Thymus (tissue), 14 donors: ENCODE measurements at places on chromosomes 7 and 10.

DNA sequence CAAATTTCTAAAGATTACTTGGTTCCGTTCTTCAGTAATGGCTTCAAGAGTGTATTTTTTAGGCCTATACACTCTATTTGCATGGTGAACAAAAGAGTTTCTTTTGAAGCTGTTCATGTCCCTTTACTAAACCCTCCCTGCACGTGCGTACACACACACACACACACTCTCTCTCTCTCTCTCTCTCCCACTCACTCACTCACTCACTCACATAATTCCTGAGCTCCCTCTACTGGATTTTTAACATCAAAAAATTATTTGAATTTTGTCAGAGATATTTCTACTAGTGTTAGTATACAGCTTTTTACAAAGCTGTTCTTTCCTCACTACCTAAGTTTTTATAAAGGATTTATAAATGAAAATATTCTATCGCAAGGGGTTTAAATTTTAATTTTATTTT lies 85.9 kb downstream of the UBE3C start:
- H3K4me3 ChIP-seq = no peak overlapping the region
- no peaks in the 10 kb centered on the region for H3K27me3 ChIP-seq
- H3K4me1 ChIP-seq = no peaks in the 10 kb centered on the region
- H3K27ac ChIP-seq = no peak overlapping the region
- peaks cover 34% of the 10 kb centered on the region for H3K36me3 ChIP-seq

DNA sequence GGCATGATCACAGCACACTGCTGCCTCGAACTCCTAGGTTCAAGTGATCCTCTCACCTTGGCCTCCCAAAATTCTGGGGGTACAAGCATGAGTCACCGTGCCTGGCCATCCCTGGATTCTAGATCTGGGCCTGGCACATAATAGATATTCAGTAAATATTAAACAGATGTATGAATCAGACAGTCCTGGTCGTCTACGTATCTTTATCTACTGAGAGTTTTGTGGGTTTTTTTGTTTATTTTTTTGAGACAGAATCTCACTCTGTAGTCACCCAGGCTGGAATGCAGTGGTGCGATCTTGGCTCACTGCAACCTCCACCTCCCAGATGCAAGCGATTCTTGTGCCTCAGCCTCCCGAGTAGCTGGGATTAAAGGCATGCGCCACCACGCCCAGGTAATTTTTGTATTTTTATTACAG lies 24.3 kb upstream of the ITGB1 start:
- no peaks in the 10 kb centered on the region for H3K27me3 ChIP-seq
- H3K4me1 ChIP-seq = peaks cover 17% of the 10 kb centered on the region
- peak overlapping the region; percentile 80 for H3K27ac ChIP-seq
- H3K36me3 ChIP-seq = no peaks in the 10 kb centered on the region
- no peak overlapping the region for H3K4me3 ChIP-seq

DNA sequence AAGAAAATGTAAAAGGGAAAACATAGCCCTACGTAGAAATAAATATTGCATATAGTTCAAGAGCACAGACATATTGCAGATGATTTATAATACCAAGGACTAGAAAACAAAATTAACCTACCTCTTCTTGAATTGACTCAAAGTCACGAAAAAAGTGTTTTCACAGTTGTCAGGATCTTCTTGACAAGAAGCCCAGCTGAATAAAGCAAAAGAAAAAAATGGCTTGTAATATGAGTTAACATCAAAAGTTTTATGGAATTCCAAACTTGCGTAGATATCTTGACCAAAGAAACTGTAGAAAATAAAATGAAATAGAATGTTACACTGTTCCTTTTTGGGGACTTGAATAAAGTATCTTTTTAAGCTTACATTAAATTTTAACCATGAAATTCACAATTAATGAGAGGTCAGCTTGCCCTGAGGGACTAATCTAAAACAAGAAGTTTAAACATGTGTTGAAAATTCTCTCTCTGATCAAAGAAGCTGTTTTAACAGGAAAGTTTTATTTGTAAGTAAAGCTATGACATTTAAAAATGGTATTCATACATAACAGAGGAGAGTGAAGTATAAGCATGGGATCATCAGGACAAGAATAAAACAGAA lies 133.1 kb upstream of the SEMA3C start:
- H3K27ac ChIP-seq = no peak overlapping the region
- no peak overlapping the region for H3K4me3 ChIP-seq
- DNase-seq = no peak

DNA sequence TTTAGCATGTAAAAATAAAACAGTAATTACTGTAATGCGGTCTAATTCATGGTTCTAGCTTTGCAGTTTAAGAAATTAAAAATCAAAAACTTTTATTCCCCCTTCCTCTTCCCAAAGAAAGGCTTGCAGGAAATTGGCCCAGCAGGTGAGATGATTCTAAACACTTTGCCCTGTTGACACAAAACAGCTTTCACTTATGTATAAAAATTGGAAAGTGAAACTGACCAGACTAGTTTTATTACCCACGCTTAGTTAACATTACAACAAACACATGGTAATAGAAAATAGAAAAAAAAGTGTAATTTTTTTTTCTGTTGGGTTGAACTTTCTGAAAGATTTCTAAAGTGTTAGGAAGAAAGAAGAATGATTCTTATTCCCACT lies 1.2 kb upstream of the CCDC6 start:
- peak overlapping the region; percentile 90 for H3K4me3 ChIP-seq
- no peaks in the 10 kb centered on the region for H3K27me3 ChIP-seq
- DNase-seq = no peak
- H3K27ac ChIP-seq = peak overlapping the region; percentile 95
- H3K4me1 ChIP-seq = peaks cover 23% of the 10 kb centered on the region

GRCh38 chr10:59513558-59513957 lies 151.2 kb upstream of the FAM13C start:
- no peak for DNase-seq
- H3K36me3 ChIP-seq = no peaks in the 10 kb centered on the region
- H3K27ac ChIP-seq = no peak overlapping the region
- H3K27me3 ChIP-seq = no peaks in the 10 kb centered on the region

GRCh38 chr7:34406848-34407530 lies 251.0 kb upstream of the NPSR1 start:
- no peaks in the 10 kb centered on the region for H3K27me3 ChIP-seq
- no peak overlapping the region for H3K4me3 ChIP-seq
- no peak overlapping the region for H3K27ac ChIP-seq
- no peaks in the 10 kb centered on the region for H3K4me1 ChIP-seq
- no peaks in the 10 kb centered on the region for H3K36me3 ChIP-seq

DNA sequence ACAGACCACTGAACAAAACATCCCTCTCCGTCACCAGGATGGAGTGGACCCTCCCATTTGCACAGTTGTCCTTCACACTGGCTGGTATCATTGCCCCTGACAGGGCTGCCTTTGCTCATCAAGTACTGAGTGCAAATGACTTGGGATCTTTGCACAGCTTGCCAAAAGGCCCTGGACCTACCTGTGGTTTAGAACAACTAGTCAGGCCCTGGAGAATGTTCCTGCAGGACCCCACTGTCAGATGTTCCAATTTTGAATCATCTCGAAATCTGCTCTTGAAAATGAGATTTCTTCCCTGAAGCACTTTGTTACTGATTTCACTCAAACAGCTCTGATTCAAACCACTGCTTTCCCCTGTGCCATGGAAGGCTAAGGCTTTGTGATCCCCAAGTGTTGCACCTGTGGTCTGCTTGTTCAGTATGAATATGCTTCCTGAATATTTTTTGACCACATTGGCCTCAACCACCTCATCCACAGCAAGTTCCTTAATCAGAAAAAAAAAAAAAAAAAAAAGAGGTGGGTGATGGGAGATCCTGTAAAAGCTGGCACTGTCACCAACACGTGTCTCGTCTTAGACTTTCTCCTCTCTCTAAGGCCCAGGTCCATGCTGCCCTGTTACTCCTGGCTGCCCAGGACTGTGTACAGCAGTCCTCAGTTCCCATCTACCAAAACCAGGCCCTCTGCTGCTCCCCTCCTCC lies 2.7 kb upstream of the AOAH start:
- no peak for DNase-seq
- H3K27ac ChIP-seq = no peak overlapping the region
- no peaks in the 10 kb centered on the region for H3K27me3 ChIP-seq
- no peaks in the 10 kb centered on the region for H3K36me3 ChIP-seq
- no peak overlapping the region for H3K4me3 ChIP-seq

GRCh38 chr7:65927489-65928448 lies 54.2 kb downstream of the GUSB start:
- H3K27me3 ChIP-seq = no peaks in the 10 kb centered on the region
- no peaks in the 10 kb centered on the region for H3K4me1 ChIP-seq
- no peak overlapping the region for H3K4me3 ChIP-seq
- H3K27ac ChIP-seq = no peak overlapping the region
- DNase-seq = no peak

- H3K4me1 ChIP-seq = peaks cover 43% of the 10 kb centered on the region
- H3K4me3 ChIP-seq = no peak overlapping the region
- no peak for DNase-seq
- no peaks in the 10 kb centered on the region for H3K36me3 ChIP-seq
These were observed 234.7 kb downstream of the CAMK1D start for GRCh38 chr10:12583891-12584595.

- no peaks in the 10 kb centered on the region for H3K27me3 ChIP-seq
- H3K27ac ChIP-seq = no peak overlapping the region
- no peaks in the 10 kb centered on the region for H3K4me1 ChIP-seq
- H3K36me3 ChIP-seq = peaks cover 6% of the 10 kb centered on the region
- H3K4me3 ChIP-seq = no peak overlapping the region
These were observed 50.5 kb downstream of the PRF1 start for GRCh38 chr10:70551971-70552422.

GRCh38 chr7:35399840-35400239 lies 145.9 kb upstream of the TBX20 start:
- H3K4me1 ChIP-seq = no peaks in the 10 kb centered on the region
- no peaks in the 10 kb centered on the region for H3K27me3 ChIP-seq
- DNase-seq = no peak
- no peaks in the 10 kb centered on the region for H3K36me3 ChIP-seq

GRCh38 chr7:2071133-2071832 lies 161.5 kb downstream of the MAD1L1 start:
- no peak for DNase-seq
- H3K4me3 ChIP-seq = no peak overlapping the region
- peak overlapping the region; percentile 86 for H3K27ac ChIP-seq
- H3K27me3 ChIP-seq = no peaks in the 10 kb centered on the region
- H3K36me3 ChIP-seq = peaks cover 22% of the 10 kb centered on the region

GRCh38 chr10:70662362-70663220 lies 9.7 kb upstream of the ADAMTS14 start:
- H3K36me3 ChIP-seq = no peaks in the 10 kb centered on the region
- no peak overlapping the region for H3K4me3 ChIP-seq
- H3K27ac ChIP-seq = no peak overlapping the region
- no peak for DNase-seq

DNA sequence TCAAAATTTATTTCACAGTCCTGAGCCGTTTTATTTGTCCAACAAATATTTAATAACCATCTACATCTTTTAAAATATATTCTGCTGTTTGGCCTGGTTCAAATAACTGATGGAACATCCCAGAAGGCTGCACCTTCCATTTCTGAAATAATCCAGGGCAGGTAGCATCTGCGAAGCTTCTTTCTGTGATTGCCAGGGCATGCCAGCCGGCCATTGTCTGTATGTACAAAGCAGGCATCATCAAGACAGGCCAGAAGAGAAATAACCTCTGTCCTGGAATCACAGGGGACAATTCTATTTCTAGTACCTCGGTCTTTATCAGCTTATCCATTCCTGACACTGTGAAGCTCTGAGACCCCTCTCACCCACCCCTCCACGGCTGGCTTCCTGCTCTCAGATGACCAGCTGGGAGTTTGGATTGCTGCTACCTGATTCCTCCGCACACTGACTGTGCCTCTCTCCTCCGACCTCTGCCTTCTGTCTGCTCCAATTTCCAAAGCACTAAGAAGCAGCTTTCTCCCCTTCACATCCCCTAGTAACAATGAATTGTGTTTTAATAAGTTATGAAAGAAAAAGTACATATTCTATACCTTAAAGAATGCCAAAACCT lies 8.0 kb downstream of the DGKI start:
- no peak overlapping the region for H3K4me3 ChIP-seq
- no peak for DNase-seq
- H3K36me3 ChIP-seq = no peaks in the 10 kb centered on the region
- H3K27me3 ChIP-seq = peaks cover 5% of the 10 kb centered on the region
